A549 treated with RU486 at 1 μM for 4 hours (cell line): ENCODE measurements at places on chromosomes 7 and 10. TPM values are rescaled to one million over a fixed set of nuclear protein-coding genes. Genes with fewer than 3 reads are reported as not detected.

C10orf90 gene
- 2.7 to 3.8 TPM (median 3.7 TPM) in 5 replicates for total RNA-seq

TLX1 gene
- total RNA-seq, result not detected in 5 replicates

SNX8 gene
- total RNA-seq, result 40.8 to 76.4 TPM (median 64.0 TPM) in 5 replicates

SPAM1 gene
- total RNA-seq, result not detected in 5 replicates

KCNH2 gene
- total RNA-seq, result 0.29 to 0.61 TPM (median 0.37 TPM) in 5 replicates

MYOZ1 gene
- total RNA-seq, result not detected in 5 replicates

SUN3 gene
- total RNA-seq, result 0.20 TPM in 1 of 5 replicates, not detected in the others

COBL gene
- total RNA-seq, result 4.2 to 5.5 TPM (median 4.9 TPM) in 5 replicates

BTBD16 gene
- total RNA-seq, result 0.32 to 0.80 TPM (median 0.49 TPM) in 5 replicates

PRKAR2B gene
- 1.7 to 3.9 TPM (median 3.3 TPM) in 5 replicates for total RNA-seq

TSPAN33 gene
- 5.9 to 7.1 TPM (median 6.6 TPM) in 5 replicates for total RNA-seq

ARPC1B gene
- total RNA-seq, result 283 to 301 TPM (median 298 TPM) in 5 replicates

ARHGEF35 gene
- total RNA-seq, result 0.22 to 0.59 TPM (median 0.26 TPM) in 5 replicates

GJD4 gene
- 0.09 TPM in 1 of 5 replicates, not detected in the others for total RNA-seq

PILRA gene
- 3.3 to 6.0 TPM (median 5.8 TPM) in 5 replicates for total RNA-seq

NUTM2E gene
- total RNA-seq, result 0.30 to 0.59 TPM (median 0.47 TPM) in 5 replicates

LRRC4 gene
- not detected in 5 replicates for total RNA-seq

TCAF2 gene
- total RNA-seq, result 0.29 to 0.36 TPM (median 0.32 TPM) in 5 replicates

TBATA gene
- total RNA-seq, result not detected in 5 replicates

NEUROD6 gene
- total RNA-seq, result not detected in 5 replicates

MMRN2 gene
- total RNA-seq, result 0.79 to 1.2 TPM (median 1.00 TPM) in 5 replicates

TNS3 gene
- 70.9 to 83.2 TPM (median 79.9 TPM) in 5 replicates for total RNA-seq

CHCHD1 gene
- 62.9 to 70.8 TPM (median 69.1 TPM) in 5 replicates for total RNA-seq

SPDYE1 gene
- not detected in 5 replicates for total RNA-seq

SEPHS1 gene
- 64.1 to 83.2 TPM (median 66.9 TPM) in 5 replicates for total RNA-seq

TET1 gene
- total RNA-seq, result 0.21 to 0.56 TPM (median 0.52 TPM) in 5 replicates

TMEM139 gene
- total RNA-seq, result 0.85 to 1.7 TPM (median 1.4 TPM) in 5 replicates

RP9 gene
- 33.8 to 45.6 TPM (median 35.8 TPM) in 5 replicates for total RNA-seq

FLNC gene
- total RNA-seq, result 3.6 to 7.6 TPM (median 5.3 TPM) in 5 replicates

SPDYE8 gene
- total RNA-seq, result not detected in 5 replicates

IFIT2 gene
- 2.5 to 4.8 TPM (median 3.6 TPM) in 5 replicates for total RNA-seq

TSPAN13 gene
- 11.7 to 15.5 TPM (median 14.3 TPM) in 5 replicates for total RNA-seq

GIMAP8 gene
- not detected in 5 replicates for total RNA-seq

RELN gene
- 0.12 to 0.13 TPM in 2 of 5 replicates, not detected in the others for total RNA-seq

LRIT1 gene
- not detected in 5 replicates for total RNA-seq

PNLIP gene
- not detected in 5 replicates for total RNA-seq

PPP1R17 gene
- not detected in 5 replicates for total RNA-seq
